Omental fat pad (tissue), 4 donors: ENCODE measurements at places on chromosomes 12 and 14.

DNA sequence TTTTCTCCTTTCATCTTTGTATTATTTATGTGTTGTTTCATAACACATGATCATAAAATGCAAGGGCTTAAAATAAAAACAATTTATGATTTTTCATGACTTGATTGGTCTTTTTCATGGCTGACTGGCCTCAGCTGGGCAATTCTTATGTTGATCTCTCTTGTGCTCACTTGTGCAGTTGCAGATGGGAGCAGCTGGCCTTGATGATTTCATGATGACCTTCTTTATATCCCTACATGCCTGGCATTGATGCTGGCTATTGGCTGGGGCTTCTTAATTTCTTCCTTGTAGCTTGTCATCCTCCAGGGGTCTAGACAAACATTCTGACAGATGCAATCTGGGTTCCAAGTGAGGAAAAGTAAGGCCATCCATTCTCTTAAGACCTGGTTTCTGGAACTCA is 1832.8 kb upstream of the FLRT2 start:
- DNase-seq: no peak

DNA sequence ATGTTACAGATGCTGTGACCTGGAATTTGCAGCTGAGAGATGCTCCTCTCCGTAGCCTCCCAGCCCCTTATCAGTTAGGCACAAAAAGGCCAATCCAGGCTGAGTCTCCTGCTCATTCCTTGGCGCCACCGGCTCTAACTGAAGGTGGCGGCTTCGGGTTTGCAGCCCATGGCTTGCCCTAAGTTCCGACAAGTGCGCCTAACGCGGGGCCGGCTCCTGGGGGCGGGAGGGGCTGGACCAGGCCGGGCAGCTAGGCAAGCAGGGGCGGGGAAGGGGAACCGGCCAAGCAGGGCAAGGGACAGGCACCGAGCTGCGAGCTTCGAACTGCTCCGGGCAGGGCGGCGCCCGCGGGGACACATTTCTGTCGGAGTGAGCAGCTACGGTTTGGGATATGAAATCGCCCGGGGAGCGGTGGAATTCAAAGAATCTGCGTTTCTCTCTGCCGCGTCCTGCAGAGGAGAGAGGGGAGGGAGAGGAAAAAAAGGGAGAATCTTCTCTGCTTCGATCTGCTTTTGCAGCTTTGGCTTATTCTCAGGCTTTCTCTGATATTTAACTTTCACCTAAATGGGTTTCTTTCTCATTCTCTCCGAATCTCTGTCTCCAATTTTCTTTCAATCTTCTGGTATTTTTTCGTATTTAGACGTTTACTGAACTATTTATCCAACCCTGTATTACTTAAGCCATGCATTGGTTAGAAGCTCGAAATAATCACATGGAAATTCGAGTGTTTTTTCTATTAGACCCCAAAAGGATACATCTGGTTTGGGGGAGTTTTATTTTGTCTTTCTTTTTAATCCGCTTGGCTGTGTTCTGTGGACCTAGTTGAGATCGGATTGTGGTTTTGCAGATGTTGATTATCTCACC is 1.6 kb upstream of the HOXC12 start:
- no peak for DNase-seq

DNA sequence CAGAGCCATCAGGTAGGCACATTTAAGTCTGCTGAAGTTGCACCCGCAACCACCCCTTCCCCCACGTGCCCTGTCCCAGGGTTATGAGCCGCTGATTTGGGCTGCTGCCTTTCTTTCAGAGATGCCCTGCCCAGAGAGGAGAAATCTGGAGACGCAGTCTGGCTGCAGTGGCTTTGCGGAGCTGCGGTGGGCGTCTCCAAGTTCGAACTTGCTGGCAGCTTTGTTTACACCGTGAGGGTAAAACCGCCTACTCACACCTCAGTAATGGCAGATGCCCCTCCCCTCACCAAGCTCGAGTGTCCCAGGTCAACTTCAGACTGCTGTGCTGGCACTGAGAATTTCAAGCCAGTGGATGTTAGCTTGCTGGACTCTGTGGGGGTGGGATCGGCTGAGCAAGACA is 14.7 kb downstream of the PTCSC3 start:
- no peak for DNase-seq

DNA sequence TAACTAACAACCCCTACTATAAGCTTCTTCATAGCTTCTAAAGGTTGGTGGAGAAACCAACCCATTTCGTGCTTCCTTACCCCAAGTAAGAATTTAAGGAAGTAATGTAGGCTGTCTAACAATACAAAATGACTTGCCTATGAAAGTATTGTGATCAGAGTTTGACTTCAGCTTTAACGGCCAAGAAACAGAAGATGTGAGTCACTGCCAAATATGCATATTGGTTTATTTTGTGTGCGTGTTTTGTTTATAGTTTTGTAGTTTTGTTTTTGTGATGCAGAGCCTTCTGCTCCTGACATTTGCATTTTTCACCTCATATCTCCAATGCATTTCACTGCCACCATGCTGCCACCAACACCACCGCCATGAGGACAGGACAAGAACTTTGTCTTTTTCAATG is 146.0 kb downstream of the FBXL14 start:
- DNase-seq: no peak

DNA sequence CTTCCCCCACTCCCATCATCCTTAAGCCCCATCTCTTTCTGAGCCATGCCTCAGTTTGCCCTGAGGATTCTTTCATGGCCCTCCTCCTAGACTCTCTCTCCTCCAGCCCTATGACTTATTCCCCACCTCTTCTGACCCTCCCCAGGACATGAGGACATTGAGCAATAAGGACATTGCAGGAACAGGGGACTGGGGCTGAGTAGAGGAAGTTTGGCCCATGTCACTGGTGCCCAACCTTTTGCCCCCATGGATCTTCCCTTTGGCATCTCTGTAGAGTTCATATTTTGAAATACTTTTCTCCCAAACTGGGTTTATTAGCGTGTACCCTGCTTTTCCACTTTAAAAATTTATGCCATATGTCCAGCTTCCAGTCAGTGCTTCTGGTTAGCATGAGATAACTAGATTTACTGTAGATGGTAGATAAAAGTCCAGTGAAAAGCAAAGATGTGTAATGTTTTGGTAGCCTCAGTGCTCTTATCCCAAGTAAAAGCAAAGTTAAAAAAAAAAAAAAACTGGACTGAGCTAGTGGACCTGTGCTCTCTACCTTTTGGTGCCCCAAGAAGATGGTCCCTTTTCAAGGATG is 6.1 kb upstream of the LRP1-AS start:
- DNase-seq: no peak

- DNase-seq: no peak
Measured at GRCh38 chr14:24315807-24316596, 4.7 kb downstream of the LTB4R start.

- no peak for DNase-seq
Measured at GRCh38 chr12:94636462-94637085, 13.8 kb downstream of the TMCC3 start.

DNA sequence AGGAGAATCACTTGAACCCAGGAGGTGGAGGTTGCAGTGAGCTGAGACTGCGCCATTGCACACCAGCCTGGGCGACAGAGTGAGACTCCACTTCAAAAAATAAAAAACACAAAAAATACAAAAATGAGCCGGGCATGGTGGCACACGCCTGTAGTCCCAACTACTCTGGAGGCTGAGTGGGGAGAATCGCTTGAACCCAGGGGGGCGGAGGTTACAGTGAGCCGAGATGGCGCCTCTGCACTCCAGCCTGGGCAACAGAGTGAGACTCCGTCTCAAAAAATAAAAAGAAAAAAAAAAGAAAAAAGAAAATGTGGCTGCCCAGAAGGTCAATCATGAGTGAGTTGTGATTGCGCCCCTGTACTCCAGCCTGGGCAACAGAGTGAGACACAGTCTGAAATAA is 9.2 kb downstream of the DNAJC22 start:
- no peak for DNase-seq

DNA sequence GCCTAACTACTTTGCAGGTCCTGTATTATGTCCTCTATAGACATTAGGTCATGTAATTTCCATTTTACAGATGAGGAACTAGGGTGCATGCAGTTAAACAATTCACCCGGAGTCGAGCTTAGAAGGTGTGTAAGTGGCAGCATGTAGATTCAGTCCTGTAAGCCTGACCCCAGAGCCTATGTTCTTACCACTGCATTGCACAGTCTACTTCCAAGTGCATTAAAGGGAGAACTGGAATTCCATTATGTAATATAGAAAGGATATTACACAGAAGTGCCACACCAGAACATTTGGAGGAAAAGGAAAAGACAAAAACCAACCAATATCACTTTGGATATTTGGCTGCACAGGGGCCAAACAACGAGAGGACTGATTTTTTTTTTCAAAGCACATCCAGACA is 1.2 kb downstream of the GLT8D2 start:
- DNase-seq: no peak
